ENCODE measurements at places on chromosomes 5 and 9.

GRCh38 chr5:88557881-88558280, 289.2 kb upstream of the TMEM161B start:
- DNase-seq, result no peak

DNA sequence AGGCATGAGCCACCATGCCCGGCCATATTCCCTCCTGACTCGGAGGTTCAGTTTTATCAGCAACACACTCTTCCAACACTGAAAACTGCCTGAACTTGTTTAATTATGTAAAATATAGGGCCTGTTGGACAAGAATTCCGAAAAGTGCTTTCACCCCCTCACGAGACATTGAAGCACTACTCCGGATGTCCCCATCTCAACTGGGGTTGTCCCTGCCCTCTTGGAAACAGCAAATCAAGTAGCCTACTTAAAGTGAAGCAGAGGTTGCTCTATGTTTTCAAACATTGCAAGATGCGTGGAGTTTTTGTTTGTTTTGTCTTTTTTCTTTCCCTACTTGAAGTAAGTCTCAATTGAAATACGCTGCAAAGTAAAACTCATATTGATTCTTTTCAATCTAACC, 7.6 kb downstream of the PTGER4 start:
- DNase-seq, result no peak

DNA sequence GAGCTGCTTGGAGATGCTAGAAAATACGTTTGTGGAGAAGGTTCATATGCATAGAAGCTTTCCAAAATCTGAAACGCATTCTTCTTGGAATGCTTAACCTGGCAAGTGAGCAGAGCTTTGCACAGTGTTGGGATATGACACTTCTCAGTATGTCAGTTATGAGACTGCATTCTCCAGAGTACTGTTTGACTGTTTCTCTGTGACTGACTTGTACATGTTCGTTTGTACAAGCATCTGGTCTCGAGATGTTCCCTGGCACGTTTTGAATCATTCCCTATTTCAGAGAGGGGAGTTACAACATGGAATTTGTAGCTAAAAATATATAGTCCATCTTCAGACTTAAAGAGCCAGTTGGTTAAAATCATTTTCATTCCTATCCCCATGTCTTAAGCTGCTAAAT, 272.4 kb downstream of the ARRDC3 start:
- DNase-seq, result no peak

DNA sequence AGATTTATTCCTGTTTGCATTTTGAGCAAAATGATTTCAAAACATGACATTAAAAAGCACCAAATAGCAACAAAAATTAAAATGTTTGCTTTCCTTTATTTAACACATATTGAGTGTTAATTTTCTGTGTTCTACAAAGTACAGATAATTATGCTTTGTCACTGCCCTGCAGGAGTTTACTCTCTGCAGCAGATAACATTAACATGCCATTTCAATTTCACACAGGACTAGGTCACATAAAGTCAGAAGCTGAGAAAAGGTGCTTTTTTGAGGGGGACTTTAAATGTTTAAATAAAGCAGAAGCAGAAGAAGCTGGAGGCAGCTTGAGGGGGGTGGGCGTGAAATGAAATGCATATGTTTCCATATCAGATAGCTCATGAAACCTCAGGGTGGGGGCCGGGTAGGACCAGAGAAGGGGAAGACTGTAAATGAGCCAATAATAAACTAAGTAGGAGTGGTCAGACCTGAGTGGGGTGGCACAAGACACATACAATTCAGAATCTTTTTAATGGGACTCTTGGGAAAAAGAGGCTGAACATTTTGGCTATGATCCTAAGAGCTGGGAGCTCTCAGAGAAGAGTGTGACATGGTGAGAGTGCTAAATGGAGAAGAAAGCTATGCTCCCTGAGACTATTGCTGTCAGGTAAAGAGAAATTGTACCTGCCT, 387.5 kb downstream of the FAM170A start:
- no peak for DNase-seq

- no peak for DNase-seq
Observed at GRCh38 chr5:105288946-105289345, 1726.4 kb upstream of the NUDT12 start.
